ENCODE measurements at places on chromosomes 4 and X.

DNA sequence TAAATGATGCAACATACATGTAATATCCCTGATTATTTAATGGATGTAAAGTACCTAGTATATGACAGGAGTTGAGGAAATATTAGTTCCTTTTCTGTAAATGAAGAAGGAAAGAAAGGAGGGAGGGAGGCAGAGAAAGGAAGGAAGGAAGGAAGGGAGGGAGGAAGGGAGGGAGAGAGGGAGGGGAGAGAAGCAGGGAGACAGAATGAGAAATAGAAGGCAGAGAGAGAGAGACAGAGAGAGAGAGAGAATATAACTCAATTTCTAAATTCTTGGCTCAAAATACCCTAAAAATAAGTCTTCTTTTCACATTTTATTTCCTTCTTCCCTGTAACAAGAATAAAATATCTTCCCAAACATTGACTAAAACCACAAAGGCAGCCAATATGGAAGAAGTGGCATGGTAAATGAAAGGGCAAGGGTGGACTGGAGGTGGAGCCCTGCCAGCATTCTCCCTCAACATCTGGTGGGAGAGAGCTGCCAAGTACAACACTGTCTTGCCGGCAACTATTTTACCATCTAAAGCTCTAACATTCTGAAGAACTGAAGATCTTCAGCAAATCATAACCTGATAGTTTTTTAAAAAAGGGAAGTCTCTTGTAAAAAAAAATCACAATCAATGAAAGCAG, 245.1 kb downstream of the PPP3CA start:
- no peak for DNase-seq

- DNase-seq = no peak
Observed at GRCh38 chr4:89121387-89122068, 10.2 kb downstream of the TIGD2 start.

DNA sequence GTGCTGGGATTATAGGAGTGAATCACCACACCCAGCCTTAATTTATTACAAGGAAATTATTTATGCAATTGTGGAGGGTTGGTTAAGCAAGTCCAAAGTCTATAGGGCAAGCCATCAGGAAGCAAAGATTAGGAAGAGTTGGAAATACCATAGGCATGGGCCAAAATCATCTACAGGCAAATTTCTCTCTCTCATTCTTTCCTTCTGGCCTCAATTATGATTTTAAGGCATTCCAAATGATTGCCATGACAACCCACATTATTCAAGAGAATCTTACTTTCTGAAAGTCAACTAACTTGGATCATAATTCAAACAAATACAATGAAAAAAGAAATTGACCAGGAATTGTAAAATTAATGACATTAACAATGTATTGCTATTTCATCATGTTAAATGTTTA, 400.8 kb downstream of the GPM6A start:
- no peak for DNase-seq

DNA sequence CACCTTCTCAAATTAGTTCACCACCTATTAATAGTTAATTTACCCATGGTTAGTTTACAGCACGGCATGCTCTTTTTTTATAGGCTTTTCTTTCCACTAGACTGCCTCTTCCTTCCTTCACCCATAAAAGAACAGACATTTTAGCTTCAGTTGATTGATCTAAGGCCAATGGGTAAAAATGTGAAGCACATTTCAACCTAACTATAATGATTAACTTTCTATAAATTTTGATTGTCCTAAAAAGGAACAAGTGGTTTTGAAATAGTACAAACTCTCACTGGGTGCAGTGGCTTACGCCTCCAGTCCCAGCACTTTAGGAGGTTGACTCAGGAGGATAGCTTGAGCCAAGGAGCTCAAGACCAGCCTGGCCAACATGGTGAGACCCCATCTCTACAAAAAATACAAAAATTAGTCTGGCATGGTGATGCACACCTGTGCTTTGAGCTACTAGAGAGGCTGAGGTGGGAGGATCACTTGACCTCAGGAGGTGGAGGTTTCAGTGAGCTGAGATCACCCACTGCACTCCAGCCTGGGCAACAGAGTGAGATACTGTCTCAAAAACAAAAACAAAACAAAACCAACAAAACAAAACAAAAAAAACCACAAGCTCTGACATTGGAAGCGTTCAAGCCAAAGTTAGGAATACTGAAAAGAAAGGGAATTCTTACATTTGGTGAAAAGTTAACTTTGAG, 89.9 kb upstream of the FAT1 start:
- DNase-seq = no peak

All from NCI-H1436 (cell line).